Endodermal cell (in vitro differentiated cells): ENCODE measurements at places on chromosomes 5 and 9. TPM values are rescaled to one million over a fixed set of nuclear protein-coding genes. Genes with fewer than 3 reads are reported as not detected.
A peak's percentile ranks its signal among the peaks of the same experiment; 100 is the strongest.

DNA sequence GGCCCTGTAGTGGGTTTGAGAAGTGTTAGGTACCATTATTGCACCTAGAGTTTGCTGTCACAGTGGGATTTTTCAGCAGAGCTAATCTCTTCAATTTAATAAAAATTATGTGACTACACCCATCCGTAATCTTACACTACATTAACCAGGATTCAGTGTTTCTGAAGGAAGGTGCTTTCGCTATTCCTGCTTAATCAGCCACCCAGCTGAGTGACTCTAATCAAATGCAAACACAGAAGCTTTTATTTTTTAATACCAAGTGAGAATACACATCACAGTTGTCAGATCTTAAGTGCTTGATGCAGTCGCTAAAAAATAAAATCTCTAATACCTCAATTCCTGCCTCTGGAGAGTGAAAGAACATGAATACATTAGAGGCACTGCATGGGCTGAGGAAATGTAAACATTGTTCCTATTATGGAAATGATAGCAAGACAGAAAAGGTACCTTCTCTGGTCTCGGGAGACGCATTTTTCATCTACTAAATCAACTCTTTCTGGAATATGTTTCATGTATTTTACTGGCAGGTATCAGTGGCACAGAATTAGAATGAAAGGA, 125.7 kb downstream of the SEMA6A start:
- H3K27ac ChIP-seq: peak overlapping the region; percentile 40
- H3K27me3 ChIP-seq: no peaks in the 10 kb centered on the region
- H3K36me3 ChIP-seq: peaks cover 23% of the 10 kb centered on the region
- DNase-seq: no peak

GRCh38 chr5:36397901-36398536, 96.3 kb upstream of the RANBP3L start:
- DNase-seq: no peak
- H3K27ac ChIP-seq: no peak overlapping the region
- H3K27me3 ChIP-seq: peaks cover 6% of the 10 kb centered on the region
- H3K4me3 ChIP-seq: no peak overlapping the region

DNA sequence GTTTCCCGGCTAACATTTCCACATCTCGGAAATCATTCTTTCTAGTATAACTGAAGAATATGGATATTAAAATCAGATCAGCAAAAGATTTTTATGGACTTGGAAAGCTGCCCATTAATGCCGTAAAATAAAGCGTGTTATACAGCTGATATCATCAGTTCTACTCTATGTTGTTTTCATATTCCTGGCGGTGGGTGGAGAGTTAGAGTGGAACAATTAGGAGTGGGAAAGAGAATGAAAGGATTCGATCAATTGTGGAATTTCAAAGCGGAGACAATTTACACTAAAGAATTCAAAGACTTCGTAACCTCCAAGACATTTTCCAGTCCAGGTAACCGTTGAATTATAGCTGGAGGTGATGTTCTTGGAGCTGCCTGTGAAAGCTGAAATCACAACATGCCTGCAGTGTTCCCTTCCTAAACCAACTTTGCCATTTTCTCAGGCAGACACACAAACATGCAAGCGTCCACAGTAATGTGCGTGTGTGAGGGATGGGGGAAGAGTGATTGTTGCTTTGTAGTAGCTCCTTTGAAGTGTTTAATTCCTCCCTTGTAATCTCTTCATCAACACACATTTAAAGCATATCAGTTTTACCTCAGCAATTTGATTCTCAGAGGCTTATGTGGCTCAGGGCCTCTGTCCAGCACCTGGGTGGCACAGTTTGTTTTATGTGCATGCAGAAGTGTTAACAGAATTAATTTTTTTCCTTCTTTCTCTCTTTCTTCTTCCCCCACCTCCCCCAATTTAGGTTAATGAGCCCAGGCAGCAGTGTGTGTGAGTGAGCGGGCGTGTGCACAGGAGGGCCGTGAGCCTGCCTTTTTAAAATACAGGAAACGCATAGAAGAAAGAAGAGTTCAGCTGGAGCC, 544.1 kb downstream of the RAB3C start:
- H3K27ac ChIP-seq: peak overlapping the region; percentile 89
- H3K27me3 ChIP-seq: no peaks in the 10 kb centered on the region
- DNase-seq: no peak
- peaks cover 7% of the 10 kb centered on the region for H3K4me1 ChIP-seq
- H3K4me3 ChIP-seq: no peak overlapping the region

GRCh38 chr5:66438696-66439095, 157.5 kb upstream of the MAST4 start:
- H3K4me3 ChIP-seq: no peak overlapping the region
- no peaks in the 10 kb centered on the region for H3K27me3 ChIP-seq

DNA sequence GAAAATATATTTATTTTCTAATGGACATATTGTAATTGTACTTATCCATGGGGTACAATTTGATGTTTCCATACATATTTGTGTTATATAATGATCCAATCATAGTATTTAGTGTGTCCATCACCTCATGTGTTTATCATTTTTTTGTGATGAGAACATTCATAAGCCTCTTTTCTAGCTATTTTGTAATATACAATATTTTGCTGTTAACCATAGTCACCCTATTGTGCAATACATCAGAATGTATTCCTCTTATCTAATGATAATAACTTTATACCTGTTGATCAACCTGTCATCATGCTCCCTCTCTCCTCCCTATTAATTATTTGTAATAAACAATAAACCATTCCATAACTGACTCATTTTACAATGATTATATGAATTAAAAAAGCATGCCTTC, 93.2 kb downstream of the ISL1 start:
- H3K27me3 ChIP-seq: no peaks in the 10 kb centered on the region
- no peak overlapping the region for H3K4me3 ChIP-seq
- no peak overlapping the region for H3K27ac ChIP-seq
- DNase-seq: no peak

- no peak overlapping the region for H3K4me3 ChIP-seq
- no peaks in the 10 kb centered on the region for H3K36me3 ChIP-seq
- no peaks in the 10 kb centered on the region for H3K27me3 ChIP-seq
- DNase-seq: no peak
- H3K27ac ChIP-seq: no peak overlapping the region
- H3K4me1 ChIP-seq: peaks cover 14% of the 10 kb centered on the region
Observed at GRCh38 chr5:127311781-127312525, 21.4 kb downstream of the MEGF10 start.

Gene PCDHB15
- total RNA-seq: 7.5 and 9.8 TPM in 2 replicates

DNA sequence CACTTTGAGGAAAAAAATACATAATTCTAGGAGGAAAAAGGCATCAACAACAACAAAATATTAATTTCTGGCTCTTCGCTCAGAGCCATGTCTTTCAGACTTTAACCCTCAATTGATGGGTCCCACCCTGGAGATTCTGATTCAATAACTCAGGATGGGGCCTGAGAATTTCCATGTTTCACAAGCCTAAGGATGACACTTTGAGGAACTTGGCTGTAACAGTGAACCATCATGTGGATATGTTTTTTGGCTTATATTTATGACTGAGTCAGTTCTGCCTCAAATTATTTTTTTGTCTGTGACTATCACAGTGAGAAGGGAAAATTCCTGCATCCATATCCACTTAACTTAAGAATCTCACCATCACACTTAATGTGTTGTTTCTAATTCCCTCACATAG, 504.6 kb downstream of the RASEF start:
- H3K27me3 ChIP-seq: no peaks in the 10 kb centered on the region
- H3K27ac ChIP-seq: no peak overlapping the region
- DNase-seq: no peak
- H3K4me1 ChIP-seq: no peaks in the 10 kb centered on the region
- H3K4me3 ChIP-seq: no peak overlapping the region

- H3K27ac ChIP-seq: no peak overlapping the region
- DNase-seq: no peak
- no peak overlapping the region for H3K4me3 ChIP-seq
Observed at GRCh38 chr5:123708074-123708806, 196.3 kb downstream of the CSNK1G3 start.

Gene ARHGEF28
- 0.28 to 1.2 TPM (median 1.1 TPM) in 3 replicates for total RNA-seq

- H3K36me3 ChIP-seq: peaks cover 15% of the 10 kb centered on the region
- no peak for DNase-seq
- no peaks in the 10 kb centered on the region for H3K4me1 ChIP-seq
- H3K27ac ChIP-seq: no peak overlapping the region
- no peaks in the 10 kb centered on the region for H3K27me3 ChIP-seq
- H3K4me3 ChIP-seq: no peak overlapping the region
Observed at GRCh38 chr9:113985968-113986585, 92.0 kb downstream of the AMBP start.

- no peak overlapping the region for H3K4me3 ChIP-seq
- DNase-seq: no peak
- H3K4me1 ChIP-seq: no peaks in the 10 kb centered on the region
- no peaks in the 10 kb centered on the region for H3K36me3 ChIP-seq
Observed at GRCh38 chr9:118578467-118578866, 790.8 kb downstream of the BRINP1 start.

DNA sequence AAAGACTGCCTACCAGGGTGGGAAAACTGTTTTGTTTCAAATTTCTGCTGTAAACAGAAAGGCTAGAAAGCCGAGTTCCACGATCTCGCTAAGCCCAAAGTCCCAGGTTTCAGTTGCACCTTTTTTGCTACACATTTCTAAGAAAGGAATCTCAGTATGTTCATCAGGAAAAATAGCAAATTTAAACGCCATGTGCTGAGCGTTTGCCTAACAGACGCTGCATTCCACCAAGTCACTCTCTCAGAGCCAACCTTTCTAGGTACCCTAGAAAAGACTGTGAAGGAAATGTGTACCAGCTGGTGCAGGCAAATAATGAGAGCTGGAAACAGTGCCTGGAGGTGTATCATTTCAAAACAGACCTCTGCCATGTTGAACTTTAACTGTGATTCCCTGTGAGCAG, 71.8 kb downstream of the FRMD3 start:
- peaks cover 4% of the 10 kb centered on the region for H3K4me1 ChIP-seq
- DNase-seq: no peak
- H3K36me3 ChIP-seq: no peaks in the 10 kb centered on the region
- no peak overlapping the region for H3K27ac ChIP-seq
- H3K4me3 ChIP-seq: no peak overlapping the region

DNA sequence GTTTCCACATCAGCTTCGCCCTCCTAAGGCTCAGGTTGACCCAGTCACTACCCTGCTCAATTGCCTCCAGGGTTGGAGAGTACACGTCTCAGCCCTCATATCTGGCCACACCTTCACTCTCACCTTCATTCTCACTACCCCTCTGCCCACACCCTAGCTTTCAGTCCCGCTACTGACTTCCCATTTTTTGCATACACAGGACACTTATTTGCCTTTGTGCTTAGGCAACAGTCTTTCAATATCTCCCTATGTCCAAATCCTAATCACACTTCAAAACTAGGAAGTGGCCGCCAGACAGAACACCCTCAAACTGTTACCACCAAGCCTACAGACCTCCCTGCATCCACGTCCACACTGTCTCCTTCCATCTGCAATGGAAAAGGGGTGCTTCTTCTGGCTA, 10.9 kb downstream of the MCTP1 start:
- H3K4me3 ChIP-seq: no peak overlapping the region
- H3K27ac ChIP-seq: no peak overlapping the region
- H3K4me1 ChIP-seq: no peaks in the 10 kb centered on the region

- H3K4me3 ChIP-seq: no peak overlapping the region
- DNase-seq: peak; percentile 60
- H3K36me3 ChIP-seq: no peaks in the 10 kb centered on the region
- H3K27me3 ChIP-seq: no peaks in the 10 kb centered on the region
- H3K27ac ChIP-seq: no peak overlapping the region
Observed at GRCh38 chr5:32690153-32690552, 21.0 kb upstream of the NPR3 start.

DNA sequence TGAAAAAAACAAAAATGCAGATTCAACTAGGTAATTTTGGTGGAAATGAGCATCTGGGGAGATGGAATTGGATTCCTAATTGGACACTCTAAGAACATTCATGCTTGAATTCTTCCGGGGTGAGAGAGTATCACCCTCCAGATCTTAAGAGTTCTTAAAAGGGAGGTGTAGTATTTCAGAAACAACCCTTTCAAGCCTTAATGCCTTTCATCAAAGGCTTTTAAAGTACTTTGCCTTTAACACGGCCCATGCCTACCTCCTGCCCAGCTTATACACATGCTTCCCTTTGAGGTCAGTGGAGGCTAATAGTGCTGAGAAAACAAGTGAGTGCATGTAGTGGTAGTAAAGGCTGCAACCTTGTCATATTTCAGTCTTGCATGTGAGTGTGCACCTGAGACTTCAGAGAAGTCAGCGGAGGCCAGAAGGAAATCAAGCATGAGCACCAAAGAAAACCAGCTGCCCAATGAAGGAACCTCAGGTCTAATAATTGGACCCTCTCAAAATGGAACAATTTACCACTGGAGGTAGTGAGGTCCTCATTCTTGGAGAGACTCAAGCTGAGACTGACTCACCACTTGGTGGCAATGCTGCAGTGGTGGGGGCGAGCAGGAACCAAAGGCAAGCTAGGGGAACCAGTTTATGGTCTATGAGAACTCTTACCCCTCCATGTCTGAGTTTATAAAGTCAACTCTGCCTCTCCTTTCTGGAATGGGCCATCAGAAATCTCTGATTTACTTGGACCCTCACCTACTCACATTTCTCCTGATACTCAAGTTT, 98.4 kb upstream of the GDNF start:
- no peak overlapping the region for H3K27ac ChIP-seq
- H3K4me3 ChIP-seq: no peak overlapping the region
- no peaks in the 10 kb centered on the region for H3K36me3 ChIP-seq
- DNase-seq: no peak
- peaks cover 14% of the 10 kb centered on the region for H3K27me3 ChIP-seq

- H3K27me3 ChIP-seq: no peaks in the 10 kb centered on the region
- DNase-seq: no peak
- peaks cover 22% of the 10 kb centered on the region for H3K36me3 ChIP-seq
Observed at GRCh38 chr9:87556039-87556438, 58.4 kb downstream of the DAPK1 start.

Gene SPATA31A3
- total RNA-seq: not detected in 3 replicates

Gene TMEM252
- not detected in 3 replicates for total RNA-seq

- DNase-seq: no peak
- H3K36me3 ChIP-seq: no peaks in the 10 kb centered on the region
Observed at GRCh38 chr9:22210262-22210661, 201.2 kb upstream of the CDKN2B start.

Gene PALM2AKAP2
- 0.42 to 0.49 TPM in 2 of 3 replicates, not detected in the other for total RNA-seq

- H3K27me3 ChIP-seq: peaks cover 7% of the 10 kb centered on the region
- H3K27ac ChIP-seq: no peak overlapping the region
- no peak overlapping the region for H3K4me3 ChIP-seq
- no peaks in the 10 kb centered on the region for H3K4me1 ChIP-seq
Observed at GRCh38 chr9:109232449-109233237, 65.6 kb upstream of the FRRS1L start.

GRCh38 chr5:16713386-16713928, 96.7 kb upstream of the RETREG1 start:
- H3K27me3 ChIP-seq: no peaks in the 10 kb centered on the region
- H3K4me3 ChIP-seq: no peak overlapping the region
- H3K27ac ChIP-seq: peak overlapping the region; percentile 91
- H3K4me1 ChIP-seq: no peaks in the 10 kb centered on the region
